ENCODE measurements at places on chromosomes 1 and 21. TPM values are rescaled to one million over a fixed set of nuclear protein-coding genes. Genes with fewer than 3 reads are reported as not detected.

- no peak for DNase-seq
Observed at GRCh38 chr21:45277101-45278045, 10.3 kb downstream of the POFUT2 start.

DNA sequence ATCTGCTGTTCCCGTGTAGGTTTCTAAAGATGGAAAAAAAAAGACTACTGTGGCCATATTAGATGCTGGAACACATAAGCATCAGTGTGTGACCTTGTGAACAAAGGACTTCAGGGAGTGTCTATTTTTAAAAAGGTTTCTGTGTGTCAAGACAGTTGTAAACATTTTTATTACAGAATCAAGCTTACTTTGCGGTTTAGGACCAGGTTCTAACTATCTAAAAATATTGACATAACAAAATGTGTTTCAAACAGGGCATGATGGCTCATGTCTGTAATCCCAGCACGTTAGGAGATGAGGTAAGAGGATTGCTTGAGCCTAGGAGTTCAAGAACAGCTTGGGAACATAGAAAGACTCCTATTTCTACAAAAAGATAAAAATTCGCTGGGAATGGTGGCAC is 7.1 kb upstream of the DDI2 start:
- no peak for DNase-seq

DNA sequence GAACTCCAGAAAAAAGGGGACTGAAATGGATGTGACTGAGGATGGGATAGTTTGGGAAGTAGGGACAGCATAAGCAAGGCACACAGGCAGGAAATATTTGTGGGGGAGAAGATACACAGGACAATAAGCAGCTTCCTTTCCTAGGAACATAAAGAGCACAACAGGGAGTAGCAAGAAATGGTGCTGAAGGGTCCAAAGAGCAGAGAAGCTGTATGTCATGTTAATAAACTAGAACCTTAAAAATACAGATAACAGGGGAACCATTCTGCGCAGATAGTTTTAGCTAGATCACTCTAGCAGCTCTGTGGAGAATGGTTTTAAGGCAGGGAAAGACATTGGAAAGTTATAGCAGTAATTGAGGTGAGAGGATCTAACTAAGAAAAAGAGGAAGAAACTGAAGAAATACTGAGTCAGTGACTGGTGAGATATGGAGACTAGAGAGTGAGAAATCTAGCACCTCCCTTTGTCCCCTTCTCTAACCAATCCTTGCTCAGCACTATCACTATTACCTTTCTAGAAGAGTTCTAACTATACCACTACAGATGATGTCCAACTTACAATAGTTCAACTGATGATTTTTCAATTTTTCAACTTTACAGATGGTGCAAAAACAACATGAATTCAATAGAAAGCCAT is 95.0 kb downstream of the CDC42BPA start:
- no peak for DNase-seq

DNA sequence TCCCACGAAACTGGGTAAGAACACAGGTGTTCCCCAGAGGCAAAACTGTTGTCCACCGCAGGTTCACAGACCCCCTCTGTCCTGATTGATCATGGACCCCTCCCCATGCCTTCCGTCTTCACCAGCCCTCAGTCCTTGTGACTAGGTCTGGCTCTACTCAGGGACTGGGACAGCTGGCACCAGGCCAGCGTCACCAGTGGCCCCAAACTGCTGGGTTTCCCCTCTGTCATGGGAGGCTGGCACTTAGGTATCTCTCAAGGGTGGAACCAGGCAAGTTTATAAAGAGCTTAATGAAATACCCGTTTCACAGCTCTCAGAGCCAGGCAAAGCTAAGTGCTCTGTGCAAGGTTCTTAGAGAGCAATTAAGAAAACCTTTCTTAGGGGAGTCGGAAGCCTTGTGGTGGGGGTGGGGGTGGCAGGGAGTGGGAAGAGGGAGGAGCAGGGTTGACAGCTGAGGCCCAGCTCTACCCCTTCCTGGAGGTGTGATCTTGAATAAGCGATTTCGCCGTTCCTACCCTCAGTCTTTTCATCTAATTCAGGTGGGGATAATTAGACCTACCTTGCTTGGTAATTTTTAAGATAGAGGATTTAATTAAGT is 35.0 kb upstream of the IFNLR1 start:
- no peak for DNase-seq

GRCh38 chr1:180505732-180506335 is 3.5 kb upstream of the ACBD6 start:
- DNase-seq: no peak

- DNase-seq: no peak
Observed at GRCh38 chr1:109792056-109792831, 28.5 kb upstream of the EPS8L3 start.

DNA sequence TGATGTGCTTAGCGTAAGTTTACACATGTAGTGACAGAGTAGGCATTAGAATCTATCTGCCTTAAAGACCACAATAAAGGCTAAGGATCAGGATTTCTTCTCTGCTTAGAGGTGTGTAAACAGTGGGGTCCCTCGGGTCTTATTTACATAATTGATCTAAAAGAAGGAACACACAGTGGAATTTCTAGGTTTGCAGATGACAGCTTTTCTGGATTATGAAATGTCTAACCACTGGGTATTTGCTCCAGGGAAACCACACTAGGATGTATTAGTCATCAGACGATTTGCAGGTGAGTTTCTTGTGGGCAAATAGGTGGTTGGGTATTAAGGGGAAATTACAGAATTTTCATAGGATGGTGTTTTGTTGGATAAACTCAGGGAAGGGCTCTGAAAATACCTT is 5.8 kb downstream of the LRRC8D start:
- no peak for DNase-seq

Gene KCNE2
- total RNA-seq: not detected

All from activated naive CD4-positive, alpha-beta T cell treated with anti-CD3 and anti-CD28 coated beads for 36 hours (primary cell).